ENCODE measurements at places on chromosomes 16 and 17.

DNA sequence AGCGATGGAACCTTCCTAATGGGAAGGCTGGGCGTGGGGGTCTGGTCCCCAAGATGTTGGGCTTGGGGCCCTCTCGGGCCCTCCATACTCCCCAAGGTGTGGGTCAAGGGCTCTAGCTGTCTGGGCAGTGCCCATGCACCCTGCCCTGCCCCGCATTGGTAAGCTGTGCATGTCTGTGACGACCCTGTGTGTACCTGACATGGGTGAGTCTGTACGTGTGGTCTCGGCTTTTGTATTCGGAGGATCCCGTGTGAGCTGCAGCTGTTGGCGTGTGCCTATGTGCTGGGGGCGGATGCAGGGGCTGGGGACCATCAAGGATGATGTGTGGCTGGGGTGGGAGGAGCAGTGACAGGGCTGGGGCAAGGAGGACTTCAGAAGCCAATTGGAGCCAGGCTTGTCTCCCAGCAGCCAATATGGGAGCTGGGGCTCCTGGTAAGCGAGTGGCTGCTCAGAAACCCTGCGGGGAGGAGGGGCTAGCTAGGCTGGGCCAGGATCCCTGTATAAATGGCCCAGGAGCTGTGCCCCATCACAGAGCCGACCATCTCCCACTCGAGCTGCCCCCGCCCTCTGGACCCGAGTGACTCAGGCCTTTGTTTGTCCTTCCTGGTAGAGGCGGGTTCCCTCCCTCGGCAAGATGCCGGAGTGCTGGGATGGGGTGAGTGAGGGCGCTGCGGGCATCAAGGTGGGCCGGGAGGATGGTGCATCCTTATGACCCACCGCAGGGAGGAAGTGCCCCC is at the start of gene NDRG4:
NDRG4 (plus strand) TSS at position 529 of the 737 bp plus-strand sequence; CDS start at position 635, 106 bp downstream.
- ATAC-seq: peak; percentile 91

GRCh38 chr16:87227296-87227951 is 89.8 kb downstream of the C16orf95 start:
- ATAC-seq: no peak

- no peak for ATAC-seq
Observed at GRCh38 chr17:32806646-32807045, 70.3 kb downstream of the MYO1D start.

GRCh38 chr16:31105677-31106213 is 2.4 kb upstream of the BCKDK start:
- ATAC-seq: peak; percentile 51

DNA sequence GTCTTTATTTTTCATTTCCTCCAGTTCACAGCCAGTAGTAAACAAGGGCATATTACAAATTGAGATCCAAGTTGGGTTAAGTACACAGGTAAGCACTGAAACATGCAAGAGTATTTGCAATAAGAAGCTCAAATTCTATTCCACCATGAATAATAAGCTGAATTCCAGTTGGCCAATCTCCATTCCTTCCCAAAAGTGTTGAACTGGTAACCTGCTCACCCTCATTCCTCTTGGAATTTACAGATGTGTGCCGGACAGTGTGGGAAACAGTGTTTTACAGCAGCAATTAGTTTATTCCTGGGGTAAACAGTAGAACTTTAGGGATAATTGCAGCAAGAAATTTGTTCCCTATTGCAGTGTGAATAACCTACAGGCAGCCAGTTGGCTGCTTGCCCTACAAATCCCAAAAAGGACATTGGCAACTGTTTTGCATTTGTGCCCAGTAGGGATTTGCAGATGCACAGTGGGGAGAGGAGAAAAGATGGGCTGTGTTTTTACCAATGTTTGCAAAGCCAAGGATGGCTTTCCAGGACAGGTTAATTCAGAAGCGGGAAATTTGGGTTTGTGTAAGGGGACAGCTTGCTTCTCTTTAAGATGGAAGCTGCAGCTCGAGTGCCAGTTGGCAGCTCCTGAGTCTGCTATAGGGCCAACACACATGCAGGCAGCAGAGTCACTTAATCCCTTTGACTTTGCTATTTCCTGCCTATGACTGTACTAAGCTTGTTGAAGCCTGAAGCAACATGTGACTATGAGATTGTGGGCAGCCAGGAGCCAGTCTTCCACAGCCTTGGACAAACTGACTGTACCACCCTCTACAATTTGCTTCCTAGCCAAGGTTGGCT is 318.9 kb downstream of the MAP2K6 start:
- ATAC-seq: peak; percentile 94

DNA sequence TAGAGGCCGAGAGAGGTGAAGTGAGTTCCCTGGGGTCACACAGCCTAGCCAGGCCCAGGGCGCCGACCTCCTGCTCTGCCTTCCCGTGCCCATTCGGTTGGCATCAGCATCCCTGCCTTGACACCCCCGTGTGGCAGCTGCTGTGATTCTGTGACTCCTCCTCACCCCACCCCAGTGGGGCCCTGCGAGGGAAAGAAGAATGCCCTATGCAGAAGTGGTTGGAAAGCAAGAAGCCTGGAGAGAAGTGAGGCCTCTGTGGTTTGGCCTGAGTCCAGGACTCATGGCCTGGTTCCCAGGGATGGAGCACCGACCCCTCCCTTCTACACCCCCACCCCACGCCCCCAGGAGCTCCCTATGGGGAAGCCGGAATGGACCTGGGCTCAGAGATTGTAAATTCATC is 296.2 kb downstream of the SEC14L1 start:
- peak; percentile 14 for ATAC-seq
